Right forelimb (tissue), 1 donor: ENCODE measurements at places on chromosomes 1 and 21.

- no peak for DNase-seq
These were observed 33.9 kb downstream of the TMEM51 start for GRCh38 chr1:15187175-15188129.

DNA sequence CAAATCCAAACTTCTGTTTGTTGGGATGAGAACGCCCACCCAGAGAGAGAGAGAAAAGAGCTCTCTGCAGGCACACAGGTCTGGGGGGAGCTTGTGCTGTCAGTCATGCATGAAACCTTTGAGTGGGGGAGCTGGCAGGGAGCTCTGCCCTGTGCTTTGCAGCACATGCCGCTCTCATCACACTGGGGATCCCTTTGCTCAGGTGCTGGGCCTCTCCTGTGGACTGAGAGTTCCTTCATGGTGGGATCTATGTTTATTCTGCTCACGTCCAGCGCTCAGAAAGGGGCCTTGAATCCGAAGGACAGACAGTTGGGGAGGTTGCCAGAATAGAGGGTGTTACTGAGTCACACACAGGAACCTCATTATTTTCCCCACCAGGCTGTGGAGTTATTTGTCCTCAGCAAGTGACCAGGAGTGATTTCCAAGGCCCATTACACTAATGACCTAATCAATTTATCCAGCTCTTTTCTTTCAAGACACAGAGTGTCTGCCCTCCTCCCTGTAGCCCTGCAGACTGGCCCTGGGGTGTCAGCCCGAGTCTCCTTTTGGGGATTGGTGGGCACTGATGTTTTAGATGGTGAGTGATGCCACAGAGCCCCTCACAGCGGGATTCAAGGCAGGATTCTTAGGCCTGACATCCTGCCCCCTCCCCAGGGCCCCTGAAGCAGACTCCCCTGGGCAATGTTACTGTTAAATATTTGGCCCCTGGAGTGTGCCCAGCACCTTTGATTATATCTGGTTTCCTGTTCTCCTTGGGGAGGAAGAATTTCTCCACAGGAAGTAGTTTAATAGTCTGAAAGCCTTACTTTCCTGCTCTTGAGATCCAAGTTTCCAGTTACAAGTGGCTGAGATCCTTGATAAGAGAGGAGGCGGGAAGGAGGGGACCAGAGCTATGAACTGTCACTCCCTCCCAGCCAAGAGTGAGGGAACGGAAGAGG lies 22.3 kb downstream of the MYBPH start:
- no peak for DNase-seq

GRCh38 chr1:244192325-244192724 lies 141.2 kb downstream of the ZBTB18 start:
- no peak for DNase-seq

DNA sequence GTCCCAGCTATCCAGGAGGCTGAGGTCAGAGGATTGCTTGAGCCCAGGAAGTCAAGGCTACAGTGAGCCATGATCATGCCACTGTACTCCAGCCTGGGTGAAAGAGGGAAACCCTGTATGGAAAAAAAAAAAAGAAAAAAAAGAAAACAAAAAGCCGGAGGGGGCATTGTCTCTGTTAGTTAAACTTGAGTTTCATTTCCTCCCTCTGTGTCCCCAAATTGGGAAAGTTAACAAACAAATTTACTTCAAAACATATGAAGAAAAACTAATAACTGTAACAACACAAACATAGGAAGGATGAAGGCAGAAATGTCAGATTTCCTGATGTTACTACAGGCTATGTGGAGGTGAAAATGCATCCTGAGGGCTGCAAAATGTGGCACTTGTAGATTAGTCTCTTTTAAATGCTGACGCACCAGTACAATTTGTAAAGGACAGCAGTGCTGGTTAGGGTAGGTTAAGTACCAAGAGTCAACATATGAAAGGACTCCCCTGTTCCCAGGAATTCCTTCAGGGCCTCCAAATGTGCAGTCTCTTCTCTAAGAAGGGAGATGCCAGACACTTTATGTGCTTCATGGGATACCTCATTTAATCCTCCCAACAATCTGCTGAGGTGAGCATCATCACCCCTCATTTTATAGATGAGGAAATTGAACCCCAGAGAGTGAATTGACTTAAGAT lies 52.9 kb downstream of the DEGS1 start:
- no peak for DNase-seq

DNA sequence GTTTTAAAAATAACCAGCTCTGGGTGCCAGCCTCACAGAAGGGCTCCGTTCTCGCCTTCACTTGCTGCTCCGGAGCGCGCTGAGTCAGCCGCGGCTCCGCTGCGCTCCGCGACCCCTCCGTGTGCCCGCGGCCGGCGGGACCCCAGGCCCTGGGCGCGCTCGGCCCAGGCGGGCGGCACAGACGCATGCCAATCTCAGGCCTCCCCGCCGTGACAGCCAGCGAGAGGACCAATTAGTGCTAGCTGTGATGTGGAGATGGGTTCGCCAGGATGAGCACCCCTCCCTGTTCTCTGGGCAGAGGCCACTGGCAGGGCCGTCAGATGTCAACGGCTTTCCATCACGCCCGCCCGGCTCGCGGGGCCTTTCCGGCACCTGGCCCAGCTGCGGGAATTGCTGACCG lies 293.8 kb downstream of the SPATA17 start:
- no peak for DNase-seq

GRCh38 chr1:215377746-215378145 lies 189.4 kb upstream of the KCTD3 start:
- no peak for DNase-seq

- no peak for DNase-seq
These were observed 465.6 kb upstream of the ADGRL4 start for GRCh38 chr1:79472067-79472656.

GRCh38 chr1:27350663-27351540 lies 9.1 kb downstream of the SYTL1 start:
- DNase-seq = no peak

- no peak for DNase-seq
These were observed 23.0 kb downstream of the XCL2 start for GRCh38 chr1:168520832-168521231.

DNA sequence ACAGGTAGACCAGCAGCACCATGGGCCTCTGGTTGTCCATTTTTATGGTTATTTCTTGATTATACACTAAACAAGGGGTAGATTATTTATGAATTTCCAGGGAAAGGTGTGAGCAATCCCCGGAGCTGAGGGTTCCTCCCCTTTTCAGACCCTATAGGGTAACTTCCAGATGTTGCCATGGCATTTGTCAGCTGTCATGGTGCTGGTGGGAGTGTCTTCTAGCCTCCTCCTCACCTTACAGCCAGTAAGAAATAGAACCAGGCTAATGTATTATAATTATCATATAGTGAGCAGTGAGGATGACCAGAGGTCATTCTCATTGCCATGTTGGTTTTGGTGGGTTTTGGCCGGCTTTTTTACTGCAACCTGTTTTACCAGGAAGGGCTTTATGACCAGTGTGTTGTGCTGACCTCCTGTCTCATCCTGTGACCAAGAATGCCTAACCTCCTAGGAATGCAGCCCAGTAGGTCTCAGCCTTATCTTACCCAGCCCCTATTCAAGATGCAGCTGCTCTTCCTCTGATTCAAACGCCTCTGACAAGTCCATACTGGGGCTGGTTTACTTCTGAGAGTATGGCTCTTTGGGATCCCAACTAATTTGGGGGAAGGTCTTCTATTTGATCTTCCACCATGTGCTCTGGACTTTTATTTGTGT lies 13.5 kb upstream of the TINAGL1 start:
- DNase-seq = no peak

DNA sequence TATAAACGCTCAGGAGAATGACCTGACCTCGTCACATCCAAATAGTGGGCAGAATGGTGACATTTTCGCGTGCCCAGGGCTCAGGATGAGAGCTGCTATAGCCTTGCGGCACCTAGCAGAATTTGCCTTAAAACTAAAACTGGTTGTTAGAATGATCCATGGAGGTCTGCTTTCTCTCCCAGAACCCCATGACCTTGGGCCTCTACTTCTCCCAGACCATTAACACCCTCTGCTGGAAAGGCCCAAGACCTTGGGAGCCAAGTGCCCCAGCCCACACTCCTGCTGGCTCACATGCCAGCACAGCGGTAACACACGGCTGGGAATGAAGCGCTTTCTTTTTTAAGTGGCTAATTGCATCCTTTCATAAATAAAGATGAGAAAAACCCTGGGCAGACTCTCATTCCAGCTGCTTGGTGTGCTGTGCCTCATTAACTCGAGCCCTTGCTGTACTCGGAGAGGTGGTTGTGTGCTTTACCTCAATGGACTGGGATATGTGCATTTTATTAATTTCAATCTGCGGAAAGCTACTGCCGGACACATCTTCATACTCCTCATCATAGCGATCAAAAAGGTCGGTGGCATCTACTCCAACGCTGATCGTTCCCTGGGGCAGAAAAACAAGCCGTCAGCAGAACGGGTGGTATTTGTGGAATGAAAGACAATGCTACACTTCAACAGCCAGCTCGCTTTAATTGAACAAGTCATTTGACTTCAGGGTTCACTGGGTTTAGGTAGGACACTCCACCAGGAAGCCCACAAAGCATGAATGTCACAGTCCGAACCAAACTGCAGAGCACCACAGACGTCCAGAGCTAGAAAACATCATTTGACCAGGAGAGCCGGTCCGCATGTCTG lies 29.0 kb downstream of the THAP3 start:
- no peak for DNase-seq

DNA sequence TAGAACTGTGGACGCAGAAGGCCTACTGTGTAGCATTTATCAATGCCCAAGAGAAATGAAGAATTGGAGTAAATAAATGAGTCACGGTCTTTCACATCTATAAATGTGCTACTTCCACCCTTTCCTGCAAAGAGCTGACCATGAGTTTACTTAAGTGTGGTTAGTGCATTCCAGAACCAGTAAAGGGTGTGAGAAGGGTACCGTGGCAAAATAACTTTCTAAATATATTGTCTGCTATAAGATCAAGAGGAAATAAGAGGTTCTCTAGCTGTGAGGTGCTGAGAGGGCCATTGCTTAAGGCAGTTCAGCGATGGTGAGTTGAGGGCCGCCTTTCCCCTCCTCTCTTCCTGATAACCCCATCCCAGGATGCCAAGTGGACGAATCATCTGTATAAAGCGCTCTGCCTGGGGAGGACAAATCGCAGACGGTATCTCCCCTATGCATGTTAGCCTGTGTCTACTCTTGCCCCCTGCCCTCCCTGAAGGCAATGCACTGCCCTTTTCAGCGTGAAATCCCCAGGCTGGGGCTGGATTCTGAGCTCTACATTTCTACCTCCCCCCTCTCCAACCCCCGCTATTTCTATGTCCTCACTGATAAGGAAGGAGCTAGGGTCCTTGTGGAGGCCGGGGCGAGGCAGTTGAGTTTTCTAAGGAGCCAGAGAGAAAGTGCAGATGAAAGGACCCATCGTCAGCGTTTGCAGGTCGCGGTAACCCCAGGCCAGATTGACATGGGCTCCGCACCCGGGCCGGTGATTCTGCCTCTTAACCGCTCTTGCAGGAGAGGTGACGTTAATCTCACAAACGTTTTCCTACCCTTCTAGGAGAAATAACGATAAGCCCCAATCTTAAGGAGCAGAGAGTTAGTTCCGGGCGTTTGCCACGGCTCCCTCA lies 1.5 kb upstream of the NCAM2 start:
- DNase-seq = no peak

- DNase-seq = no peak
These were observed 3.1 kb downstream of the KCTD3 start for GRCh38 chr1:215569986-215570824.

DNA sequence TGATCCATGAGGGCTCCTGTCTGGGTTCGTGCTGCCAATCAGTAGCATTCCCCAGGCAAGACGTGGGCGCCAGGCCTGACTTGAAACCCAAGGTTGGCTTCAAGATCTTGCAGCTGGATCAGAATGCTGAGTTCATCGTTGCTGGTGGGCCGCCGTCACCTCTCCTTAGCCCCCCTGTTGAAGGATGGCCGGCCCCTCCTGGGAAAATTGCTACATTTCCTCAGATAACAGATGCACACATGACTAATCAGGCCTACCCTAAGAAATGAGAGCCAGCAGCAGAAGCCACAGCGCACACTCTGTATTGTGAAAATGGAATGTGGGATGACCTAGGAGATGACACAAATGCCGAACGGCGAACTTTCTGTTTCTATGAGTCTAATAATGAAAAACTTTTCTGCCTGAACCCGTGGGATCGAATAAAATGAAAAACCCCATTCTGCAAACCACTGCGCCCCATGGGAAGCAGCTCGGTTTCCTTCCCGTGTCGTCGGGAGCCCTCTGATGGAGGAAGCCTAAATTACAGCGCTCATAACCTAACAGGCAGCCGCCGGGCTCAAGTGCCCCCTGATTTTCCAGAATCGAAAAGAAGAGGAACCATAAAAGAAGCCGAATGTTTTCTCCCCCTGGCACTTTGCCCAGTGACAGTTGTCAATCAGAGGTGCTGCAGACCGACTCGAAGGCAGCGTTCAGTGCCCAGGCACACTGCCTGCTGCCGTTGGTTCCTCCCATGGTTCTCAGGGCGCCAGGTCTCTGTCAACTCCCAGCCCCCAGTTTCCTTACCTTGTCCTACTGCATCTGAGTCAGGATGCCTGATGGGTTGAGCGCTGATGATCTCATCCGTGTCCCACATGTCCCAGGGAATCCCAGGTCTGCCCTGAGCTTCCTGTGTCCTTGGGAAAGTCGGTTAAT lies 38.2 kb upstream of the H6PD start:
- peak; percentile 77 for DNase-seq

DNA sequence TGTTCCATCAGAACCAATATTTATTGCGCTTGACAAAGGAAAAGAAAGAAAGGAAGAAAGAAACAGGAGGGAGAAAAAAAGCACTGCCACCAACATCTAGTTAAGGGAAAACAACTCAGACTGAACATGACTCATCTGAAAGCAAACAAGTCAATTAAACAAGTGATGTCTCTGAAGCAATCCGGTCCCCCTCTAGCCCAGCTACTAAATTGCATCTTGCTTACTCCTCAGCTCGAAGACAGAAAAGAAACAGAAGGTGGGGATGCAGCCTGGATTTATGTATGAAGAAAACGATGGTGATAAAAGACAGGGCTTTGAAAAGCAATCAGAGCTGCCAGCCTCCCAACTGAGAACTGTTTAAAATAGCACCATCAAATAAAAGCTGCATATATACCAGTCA lies 188.2 kb downstream of the OMA1 start:
- no peak for DNase-seq

- DNase-seq = no peak
These were observed 94.4 kb upstream of the GREM2 start for GRCh38 chr1:240706150-240706935.

DNA sequence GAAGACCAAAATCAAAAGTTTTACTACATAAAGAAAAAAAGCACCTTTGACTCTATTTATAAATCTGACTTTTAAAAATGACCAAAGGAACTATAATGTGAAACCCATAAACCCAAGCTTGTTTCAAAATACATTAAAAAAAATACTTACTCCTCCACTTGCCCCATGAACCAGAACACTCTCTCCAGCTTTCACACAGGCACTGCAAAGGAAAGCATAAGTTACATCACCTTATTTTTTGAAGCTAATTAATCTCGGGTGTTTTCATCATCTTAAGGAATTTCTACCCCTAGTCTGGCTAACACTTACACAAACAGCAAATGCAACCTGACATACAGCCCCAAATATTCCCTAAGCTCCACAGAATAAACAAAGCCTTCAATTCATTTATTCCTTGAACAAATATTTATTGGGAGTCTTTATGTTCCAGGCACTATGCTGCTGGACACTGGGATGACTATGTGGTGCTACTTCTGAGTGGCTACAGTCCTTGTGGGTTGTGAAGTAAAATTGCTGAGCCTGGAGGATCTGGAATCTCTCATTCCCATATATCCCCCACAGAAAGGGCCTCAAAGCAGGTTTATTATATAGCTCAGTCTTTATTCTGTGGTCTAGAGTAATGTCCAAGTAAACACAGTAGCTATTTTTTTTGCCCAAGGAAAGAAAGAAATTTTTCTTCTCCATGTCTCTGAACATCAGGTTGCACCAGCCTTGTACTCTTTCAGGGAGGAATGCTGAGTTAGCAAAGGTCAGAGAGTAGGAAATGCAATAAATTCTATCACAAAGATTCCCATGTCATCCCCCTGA lies 18.2 kb downstream of the CRYZ start:
- DNase-seq = no peak
